ENCODE measurements at places on chromosomes 4 and X. TPM values are rescaled to one million over a fixed set of nuclear protein-coding genes. Genes with fewer than 3 reads are reported as not detected.

DNA sequence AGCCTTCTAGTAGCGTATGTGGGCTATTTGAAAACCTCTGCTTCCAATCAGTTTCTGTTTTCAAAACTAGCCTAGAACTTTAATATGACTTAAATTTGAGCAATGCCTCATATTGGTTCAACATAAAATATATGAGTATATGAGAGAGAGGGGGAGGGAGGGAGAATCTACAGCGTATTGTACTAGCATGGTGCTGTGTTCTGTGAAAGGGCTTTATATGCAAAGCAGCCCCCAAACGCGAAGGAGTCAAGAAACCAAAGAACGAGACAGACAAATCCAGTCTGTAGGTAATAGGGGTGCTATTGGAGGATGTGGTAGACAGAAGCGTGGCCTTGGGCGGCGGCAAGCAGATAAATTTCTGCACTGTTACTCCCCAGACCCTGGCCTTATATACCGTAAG lies 784 bp upstream of the ANXA5 start:
- no peak for DNase-seq

DNA sequence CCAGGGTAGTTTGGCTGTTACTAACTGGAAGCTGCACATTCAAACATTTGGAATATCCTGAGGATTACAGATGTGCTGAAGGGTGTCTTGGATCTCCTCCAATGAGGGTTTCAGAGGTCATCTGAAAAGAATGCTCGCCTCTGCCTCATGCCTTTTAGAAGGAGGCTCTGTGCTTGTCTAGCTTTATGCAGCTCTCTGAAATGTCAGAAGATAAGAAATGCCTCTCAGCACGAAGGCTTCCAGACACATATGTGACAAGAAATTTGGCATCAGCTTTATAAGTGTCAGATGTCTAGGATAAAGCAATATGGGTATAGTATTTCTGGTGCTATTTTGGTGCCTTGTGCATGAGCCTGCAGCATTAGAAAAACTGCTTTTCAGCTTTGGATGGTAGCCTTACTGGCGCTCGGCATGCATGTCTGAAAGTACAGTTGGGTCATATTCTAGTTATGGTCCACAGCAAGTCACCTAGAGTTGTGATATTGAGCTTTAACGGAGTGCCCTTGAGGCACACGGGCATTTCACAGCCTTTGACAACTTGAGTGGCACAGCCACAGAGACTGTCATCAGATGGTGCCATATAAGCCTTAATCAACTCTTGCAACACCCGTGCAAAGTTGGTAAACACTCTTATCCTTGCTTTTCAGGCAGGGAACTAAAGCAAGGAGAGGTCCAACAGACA lies 70.8 kb upstream of the PGRMC2 start:
- no peak for DNase-seq

DNA sequence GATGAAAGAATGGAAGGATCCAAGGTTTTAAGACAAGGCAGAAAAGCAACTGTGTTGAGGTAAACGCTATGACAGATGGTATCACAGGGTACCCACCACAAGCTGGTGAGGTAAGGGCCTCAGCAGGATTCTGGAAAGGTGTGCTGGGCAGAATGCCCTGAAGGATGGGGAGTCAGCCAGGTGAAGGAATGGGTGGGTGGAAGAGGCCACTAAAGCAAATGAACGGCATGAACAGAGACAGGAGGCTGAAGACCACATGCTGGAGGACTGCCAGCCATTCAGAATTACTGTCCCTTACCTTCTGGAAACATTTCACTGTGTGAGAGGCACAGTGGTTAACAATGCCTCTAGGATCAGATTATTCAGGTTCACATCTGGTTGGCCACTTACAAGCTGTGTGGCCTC lies 23.6 kb downstream of the GPRIN3 start:
- no peak for DNase-seq

DNA sequence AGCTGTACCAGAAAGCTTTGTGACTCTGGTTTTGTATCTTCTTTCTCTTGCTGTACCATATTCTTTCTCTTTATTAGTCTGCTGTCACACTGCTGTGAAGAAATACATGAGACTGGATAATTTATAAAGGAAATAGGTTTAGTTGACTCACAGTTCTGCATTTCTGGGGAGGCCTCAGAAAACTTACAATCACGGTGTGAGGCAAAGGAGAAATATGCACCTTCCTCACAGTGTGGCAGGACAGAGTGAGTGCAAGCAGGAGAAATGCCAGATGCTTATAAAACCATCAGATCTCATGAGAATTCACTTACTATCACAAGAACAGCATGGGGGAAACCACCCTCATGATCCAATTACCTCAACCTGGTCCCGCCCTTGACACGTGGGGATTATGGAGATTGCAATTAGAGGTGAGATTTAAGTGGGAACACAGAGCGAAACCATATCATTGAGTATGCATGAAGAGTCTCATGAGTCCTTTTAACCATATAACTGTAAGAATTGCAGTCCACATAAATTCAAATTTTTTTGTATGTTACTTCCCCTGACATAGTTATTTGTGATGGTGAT lies 67.4 kb upstream of the INPP4B start:
- no peak for DNase-seq

DNA sequence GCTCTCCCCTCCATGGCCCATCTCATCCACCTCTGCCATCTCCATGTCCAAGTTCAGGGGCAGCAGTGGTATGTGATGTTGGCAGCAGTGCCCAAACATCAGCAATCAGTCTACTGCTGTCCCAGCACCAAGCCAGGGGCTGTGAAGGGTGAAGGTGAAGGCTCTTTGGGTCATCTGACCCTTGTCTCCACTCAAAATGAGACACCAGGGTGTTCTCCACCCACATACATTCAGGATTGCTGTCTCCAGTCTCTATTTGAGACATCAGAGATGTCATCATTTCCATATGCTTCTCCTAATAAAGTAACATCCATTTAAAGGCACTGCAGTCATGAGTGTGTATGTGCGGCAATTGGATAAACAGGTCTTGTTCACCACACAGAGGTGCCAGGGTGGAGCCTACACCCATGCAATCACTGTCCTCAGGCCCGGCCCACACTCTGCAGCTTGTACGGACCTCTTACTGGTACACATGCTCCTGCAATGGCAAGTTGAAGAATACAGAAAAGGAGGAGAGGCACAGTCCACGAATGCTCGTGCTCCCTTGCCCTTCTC lies 22.2 kb downstream of the MAML3 start:
- DNase-seq, result no peak

- no peak for DNase-seq
These were observed 165.0 kb upstream of the HS3ST1 start for GRCh38 chr4:11593576-11594116.

DNA sequence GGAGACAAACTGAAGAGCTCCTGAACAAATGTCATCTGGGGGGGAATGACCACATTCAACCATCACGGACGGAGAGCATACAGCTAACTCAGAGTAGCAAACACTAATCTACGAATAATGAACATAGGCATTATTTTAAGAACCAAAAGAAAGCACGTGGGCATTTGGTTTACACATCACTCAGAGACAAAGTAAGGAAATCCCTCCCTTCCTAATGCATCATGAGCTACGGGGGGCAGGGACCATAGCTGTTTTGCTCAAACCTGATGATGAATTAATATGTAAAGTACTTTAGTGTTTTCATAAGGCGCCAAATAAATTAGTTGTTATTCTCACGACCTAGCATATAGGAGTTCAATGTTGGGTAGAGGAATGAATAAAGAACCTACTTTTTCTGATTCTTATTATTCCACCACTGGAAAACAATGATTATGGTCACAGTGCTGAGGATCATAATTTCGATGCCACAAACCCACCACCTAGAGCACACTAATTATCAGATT lies 11.7 kb upstream of the TMEM156 start:
- no peak for DNase-seq

DNA sequence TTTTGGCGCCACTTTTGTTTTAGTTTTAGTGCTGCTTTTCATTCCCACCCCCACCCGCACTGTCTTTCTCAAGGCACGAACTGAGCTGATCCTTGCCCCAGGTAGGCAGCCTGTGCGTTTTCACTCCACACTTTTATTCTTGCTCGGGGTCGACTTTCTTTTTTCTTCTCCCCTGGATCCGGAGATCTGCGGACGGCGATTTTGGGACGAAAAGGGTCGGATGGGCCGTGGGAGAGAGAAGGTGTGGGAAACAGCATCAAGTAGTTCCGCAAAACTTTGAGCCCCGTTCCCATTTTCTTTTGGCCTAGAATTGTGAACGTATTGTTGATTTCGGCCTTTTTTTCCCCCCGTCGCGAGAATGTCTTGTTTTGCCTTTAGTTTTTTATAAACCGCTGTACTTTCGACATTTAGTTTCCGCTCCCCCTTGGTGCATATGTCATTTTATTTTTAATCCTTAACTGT lies 531 bp downstream of the STAG2 start:
- no peak for DNase-seq

DNA sequence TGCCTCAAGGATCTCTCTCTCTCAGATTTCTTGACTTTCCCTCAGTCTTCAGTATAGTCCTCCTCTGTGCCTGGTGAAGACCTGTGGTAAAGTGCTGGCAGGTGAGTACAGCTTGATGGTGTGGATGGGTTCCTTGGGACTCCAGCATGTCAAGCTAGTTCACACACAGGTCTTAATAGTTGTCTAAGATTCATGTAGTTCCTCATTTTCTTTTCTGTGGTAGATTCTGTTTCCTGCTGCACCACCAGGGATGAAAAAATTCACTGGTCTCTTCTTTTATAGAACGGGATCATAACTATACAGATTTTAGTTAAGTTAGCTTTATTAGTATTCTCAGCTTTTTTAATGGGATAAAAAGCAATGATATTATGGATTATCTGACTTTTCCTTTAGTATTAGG lies 32.5 kb upstream of the PAQR3 start:
- no peak for DNase-seq

DNA sequence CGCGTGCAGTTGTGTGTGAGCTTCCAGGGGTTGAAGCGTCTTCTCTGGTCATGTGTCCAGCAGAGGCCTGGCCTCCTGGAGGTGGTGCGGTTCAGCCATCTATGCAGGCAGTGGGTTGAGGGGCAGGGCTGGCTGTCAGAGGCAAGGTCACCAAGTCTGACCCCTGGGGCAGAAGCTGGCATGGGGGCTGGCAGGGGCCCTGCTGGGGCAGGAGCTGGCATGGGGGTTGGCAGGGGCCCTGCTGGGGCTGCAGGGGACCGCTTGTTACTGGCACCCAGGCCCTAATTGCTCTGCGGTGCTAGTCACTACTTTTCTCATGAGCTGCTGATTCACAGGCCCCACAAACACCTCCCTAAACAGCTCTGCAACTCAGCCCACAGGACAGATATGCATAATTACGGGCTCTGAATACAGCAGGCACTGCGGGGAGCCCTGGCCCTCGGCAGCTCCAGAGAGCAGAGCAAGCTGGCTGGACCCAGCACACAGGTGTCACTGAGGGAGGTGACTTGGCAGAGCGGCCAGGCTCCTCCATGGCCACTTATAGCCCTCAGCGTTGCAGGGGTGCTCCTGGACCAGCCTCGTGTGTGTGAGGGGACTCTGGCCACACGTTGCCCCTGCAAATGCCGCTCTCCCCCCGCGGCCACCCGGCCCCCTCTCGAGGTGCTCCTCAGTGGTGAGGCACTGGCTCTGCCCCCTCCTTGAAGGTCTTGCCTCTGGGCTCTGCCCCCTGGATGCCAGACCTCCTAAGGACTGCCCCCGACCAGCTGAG lies 32.7 kb downstream of the CPLX1 start:
- DNase-seq, result no peak

DNA sequence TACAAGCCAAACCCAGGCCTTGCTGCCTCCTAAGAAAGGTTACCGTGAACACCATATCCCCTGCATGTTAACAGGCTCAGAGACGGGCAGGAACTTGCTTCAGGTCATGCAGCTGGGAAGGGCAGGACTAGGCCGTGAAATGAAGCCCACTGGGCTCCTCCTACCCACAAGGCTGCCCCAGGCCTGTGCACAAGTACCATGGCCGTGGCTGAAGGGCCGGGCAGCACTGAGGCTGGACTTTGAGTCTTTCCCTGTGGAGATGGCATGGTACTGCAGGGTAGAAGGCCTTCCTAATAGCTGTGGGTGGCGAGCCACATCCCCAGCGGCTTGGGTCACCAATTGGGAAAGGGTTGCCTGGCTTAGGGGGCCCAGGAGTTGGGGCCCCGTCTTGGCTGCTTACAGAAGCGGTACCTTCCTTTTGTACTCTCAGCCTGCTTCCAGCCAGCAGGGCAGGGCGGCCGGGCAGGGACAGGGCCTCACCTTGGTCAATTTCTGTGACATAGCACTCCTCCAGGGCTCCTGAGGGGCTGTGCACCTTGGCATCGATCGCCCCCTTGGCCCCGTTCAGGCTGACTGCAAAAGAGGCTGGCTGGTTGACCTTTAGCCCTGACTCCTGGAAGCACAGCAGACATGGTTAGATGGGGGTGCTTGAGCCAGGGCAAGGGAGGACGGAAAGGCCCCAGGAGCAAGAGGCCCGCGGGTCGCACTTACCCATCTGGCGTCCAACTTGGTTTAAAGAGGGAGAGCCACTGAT lies 23.8 kb downstream of the FLNA start:
- DNase-seq, result peak; percentile 33

DNA sequence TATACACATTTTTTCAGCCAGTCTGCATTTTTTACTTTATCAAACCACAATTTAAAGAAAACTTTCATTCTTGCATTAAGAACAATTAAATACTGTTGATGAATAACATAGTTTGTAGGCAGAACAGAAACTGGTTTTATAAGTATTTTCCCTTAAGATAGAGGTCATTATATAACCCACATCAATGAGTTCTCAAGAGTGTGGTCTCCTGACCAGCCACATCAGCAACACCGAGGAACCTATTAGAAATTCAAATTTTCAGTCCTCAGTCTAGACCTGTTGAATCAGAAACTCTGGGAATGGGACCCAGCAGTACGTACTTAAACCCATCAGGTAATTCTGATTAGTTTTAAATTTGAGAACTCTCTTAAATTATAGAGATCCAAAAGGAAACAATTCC lies 299.6 kb upstream of the ARSJ start:
- no peak for DNase-seq

DNA sequence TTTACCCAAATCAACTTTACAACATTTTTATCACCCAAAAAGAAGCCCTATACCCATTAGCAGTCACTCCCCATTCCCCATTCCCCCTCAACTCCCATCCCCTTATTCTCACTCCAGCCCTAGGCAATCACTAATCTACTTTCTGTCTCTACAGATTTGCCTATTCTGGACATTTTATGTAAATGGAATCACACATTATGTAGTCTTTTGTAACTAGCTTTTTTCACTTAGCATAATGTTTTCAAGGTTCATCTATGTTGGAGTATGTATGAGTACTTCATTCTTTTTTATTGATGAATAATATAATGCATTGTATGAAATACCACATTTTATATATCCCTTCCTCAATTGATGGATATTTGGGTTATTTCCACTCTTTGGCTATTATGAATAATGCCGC lies 36.1 kb upstream of the HERC5 start:
- DNase-seq, result no peak

The PF4V1 gene
- not detected for total RNA-seq

The BEX5 gene
- total RNA-seq, result 4.9 TPM

The MFAP3L gene
- 4.8 TPM for total RNA-seq

The HTT gene
- total RNA-seq, result 72.9 TPM

The MAGEB10 gene
- total RNA-seq, result not detected

The TCEAL6 gene
- not detected for total RNA-seq
